ENCODE measurements at places on chromosomes 13 and 19.

DNA sequence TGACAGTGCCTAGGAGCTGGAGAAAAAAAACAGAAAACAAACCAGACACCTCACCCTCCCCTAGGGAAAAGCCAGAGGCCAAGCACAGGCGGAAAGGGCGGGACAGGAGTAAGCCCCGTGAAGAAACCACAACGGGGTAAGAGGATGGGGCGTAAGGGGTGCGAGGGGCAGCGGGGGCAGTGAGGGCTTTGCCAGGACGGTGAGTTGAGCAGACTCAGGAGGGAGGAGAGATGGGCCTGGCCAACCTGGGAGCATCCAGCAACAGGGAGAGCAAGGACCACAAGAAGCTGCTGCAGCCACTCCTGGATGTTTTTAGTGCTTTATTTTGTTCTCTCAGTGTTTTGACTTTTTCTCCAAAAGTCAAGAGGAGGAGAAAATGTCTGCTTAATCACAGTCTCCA is 114.1 kb upstream of the SOX1 start:
- no peak for DNase-seq

DNA sequence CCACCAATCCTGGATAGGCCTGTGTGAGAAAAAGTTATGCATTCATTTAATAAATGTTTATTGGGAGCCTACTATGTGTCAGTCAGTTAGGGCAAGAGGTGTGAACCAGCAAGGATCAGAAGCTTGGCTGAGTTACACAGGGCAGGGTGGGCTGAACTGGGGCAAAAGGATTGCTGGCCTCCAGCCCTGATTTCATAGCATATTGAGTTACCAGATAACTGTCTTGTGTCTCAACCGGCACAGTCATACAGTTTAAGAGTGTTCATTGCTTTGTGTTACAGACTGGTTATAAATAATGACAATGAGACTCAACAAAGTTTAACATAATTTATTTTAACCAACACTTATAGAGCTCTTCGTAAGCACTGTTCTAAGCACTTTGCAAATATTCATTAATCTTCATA is 253.8 kb downstream of the DLEU7 start:
- no peak for DNase-seq

DNA sequence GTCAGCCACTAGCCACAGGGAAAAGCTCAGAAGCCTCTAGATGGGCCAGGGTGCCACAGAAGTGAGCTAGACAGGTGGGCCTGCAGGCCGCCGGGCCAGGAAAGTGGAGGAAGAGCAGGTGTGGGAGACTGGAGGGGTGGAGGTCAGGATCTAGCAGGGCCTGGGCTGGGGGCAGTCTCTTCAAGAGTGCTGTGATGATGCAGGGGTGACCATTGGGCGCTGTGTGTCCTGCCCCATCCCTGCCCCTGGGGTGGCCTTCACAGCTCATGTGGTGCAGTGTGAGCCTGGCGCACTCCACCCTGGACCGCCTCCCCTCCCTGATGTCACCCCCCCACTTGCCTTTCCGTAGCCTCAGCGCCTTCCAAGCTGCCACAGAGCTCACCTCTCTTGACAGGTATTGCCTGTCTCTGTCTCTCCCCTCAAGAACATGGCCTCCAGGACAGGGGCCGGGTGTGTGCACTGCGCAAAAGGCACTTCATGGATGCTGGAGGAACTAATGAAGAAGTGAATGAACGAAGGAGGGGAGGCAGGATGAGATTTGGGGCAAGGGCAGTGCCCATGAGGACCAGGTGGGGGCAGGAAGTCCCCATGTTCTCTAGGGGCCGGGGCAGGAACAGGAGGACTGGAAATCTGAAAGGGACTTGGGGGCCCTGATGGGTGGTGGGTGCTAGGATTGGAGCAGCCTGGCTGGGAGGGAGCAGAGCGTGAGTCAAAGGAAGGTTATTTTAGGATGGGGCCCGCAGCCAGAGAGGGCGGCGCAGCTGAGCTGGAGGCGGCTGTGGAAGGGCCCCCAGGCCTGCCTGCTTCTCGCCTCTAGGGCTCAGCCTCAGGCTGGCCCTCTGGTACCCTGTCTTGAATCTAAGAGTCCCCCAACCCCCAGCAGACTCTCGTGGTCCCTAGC is 6.6 kb downstream of the SSBP4 start:
- DNase-seq, result no peak

- DNase-seq, result peak; percentile 79
Measured at GRCh38 chr19:1001538-1002166, 1.4 kb downstream of the GRIN3B start.

GRCh38 chr13:19150712-19151228 is 30.9 kb downstream of the TUBA3C start:
- no peak for DNase-seq

DNA sequence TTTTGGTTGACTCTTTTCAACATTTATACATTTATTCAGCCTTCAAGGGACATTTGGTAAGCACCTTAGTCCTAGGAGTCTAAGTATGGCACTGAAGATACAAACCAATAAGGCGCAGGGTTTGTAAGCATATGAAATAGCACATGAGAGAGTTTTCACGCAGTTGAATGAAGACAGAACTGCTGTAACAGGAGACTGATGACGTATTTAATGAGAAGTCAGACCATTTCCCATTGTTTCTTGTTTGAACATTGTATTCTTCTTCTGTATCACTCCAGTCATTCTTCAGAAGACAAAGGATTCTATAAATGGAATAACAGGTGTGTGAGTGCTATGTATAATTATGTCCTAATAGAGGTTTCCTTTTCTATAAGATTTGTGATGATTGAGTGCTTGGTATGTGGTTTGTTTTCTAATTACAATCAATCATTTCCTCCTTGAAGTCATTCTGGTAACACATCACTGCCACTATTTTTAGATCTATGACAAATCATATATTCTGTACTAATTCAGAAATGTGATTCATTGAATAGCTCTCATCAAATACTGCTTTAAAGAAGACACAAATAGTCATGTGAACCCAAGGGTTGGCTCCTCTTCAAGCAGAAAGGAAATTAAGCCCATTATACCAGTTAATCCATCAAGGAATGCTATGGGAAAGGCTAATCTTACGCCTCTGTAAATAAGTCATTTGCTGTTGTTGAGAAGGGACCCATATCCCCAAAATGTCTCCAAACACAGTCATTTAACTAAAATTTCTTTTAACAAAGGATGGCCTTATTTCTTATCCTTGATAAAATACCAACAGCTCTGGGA is 222.8 kb upstream of the NBEA start:
- no peak for DNase-seq

- DNase-seq, result no peak
Measured at GRCh38 chr13:98385606-98386005, 191.3 kb downstream of the STK24 start.

DNA sequence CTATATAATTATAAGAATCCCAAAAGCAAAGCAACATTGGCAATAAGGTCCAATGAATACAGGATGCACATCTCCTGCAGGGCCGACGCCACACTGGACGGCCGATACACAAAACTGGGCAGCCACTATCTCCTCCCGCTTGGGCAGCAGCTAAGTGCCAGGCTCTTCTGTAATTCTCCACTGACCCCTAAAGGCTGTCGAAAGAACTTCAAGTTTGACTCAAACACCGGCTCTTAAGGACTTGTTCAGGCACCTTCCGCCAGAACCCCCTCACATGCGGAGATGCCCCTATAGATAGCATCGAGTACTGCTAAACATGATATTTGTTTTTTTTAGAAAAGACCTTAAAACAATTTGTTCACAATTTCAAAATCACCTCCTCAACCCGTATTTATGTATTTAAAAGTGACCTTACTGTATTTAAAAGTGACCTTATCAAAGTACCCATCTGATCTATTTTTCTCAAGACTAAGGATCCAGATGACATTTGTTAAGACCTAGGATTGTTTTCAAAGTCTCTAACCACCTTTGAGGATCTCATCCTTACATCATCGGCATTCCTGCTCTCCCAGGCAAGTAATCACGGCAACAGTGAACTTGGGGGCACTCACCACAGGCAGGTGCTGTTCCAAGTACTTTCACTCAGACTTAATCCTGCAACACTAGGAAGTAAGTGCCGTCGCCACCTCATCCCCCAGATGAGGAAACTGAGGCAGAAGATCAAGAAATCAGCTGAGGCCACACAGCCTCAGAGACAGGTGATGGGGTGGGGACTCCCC is 77.8 kb downstream of the TUBGCP3 start:
- DNase-seq, result no peak

GRCh38 chr19:4525563-4526002 is 7.3 kb upstream of the PLIN4 start:
- no peak for DNase-seq

DNA sequence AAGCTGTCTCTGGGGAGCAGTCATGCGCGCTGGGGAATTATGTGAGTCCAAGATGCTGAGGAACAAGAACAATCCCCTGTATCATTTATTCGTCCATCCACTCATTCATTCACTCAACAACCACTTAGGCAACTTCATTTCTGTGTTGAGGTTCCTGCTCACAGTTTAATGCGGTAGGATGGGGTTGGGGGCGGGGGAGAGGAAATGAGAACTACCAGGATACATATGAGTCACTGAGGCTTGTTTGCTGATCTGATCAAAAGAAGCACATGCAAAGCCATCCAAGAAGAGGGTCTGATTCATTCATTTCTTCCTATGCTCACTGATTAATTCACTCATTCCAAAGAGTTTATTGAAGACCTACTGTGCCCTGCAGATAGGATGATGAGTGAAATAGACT is 20.9 kb downstream of the ZNF536 start:
- DNase-seq, result peak; percentile 15

- peak; percentile 36 for DNase-seq
Measured at GRCh38 chr19:3024509-3024869, 4.6 kb downstream of the TLE2 start.

DNA sequence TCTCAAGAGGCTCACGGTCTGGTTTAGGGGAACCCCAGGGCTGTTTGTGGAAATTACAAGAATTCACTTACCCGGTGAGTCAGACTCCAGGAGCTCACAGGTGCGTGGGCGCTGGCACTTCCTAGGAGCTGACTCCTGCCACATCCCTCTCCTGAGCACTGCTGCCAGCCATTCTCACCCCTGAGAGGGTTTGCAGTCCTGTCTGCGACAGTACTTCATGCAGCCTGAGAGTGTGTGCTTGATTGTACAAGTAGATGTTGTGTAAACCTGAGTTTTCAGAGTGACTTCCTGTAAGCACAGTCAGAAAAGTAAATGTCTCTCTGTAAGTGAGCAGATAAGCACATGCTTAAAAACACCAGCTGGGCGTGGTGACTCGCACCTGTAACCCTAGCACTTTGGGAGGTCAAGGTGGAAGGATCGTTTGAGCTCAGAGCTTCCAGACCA is 8.1 kb downstream of the MRPL4 start:
- peak; percentile 80 for DNase-seq

- no peak for DNase-seq
Measured at GRCh38 chr13:33135097-33135496, 118.9 kb downstream of the KL start.

DNA sequence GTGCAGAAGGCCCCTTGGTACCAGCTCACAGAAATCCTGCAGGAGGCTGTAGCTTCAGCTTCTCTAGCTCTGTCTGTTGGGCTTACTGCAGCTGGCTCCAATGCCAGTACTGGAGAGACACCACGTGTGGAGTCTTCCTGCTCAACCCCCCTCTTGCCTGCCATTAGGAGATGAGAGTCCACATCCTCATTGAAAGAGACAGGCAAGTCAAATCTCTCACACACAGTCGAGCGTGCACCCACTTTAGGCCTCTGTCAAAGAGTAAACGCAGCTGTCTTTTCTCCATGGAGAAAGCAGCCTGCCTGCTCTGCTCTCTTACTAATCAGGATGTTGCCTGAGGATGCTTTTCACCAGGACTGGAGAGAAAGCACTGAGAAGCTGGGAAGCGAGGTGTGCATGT is 523.0 kb upstream of the NBEA start:
- DNase-seq, result no peak

GRCh38 chr19:29745253-29745652 is 30.2 kb upstream of the C19orf12 start:
- no peak for DNase-seq

GRCh38 chr19:10945264-10945663 is 15.6 kb upstream of the SMARCA4 start:
- no peak for DNase-seq

DNA sequence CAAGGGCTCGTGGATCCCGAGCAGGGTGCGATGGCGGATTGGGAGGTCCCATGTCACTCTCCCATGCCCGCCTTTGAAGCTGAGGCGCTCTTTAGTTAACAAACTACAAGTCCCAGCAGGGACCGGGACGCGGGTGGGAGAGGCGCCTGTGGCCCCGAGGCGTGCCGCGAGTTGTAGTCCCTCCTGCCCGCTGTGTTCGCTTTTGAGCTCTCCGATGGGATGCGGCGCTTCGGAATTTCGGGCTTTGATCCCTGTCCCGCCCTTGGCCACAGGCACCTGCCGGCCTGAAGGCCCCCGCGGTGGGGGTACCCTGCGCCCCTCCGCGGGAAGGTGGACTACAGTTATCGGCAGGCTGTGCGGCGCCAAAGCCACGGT is 11.0 kb downstream of the CYTH2 start:
- DNase-seq, result peak; percentile 41

GRCh38 chr13:64674126-64674525 is 2556.0 kb downstream of the PCDH9 start:
- no peak for DNase-seq

GRCh38 chr13:51746802-51747201 is 57.2 kb downstream of the DHRS12 start:
- DNase-seq, result no peak

- DNase-seq, result peak; percentile 50
Measured at GRCh38 chr19:19552798-19553197, 14.7 kb downstream of the CILP2 start.

DNA sequence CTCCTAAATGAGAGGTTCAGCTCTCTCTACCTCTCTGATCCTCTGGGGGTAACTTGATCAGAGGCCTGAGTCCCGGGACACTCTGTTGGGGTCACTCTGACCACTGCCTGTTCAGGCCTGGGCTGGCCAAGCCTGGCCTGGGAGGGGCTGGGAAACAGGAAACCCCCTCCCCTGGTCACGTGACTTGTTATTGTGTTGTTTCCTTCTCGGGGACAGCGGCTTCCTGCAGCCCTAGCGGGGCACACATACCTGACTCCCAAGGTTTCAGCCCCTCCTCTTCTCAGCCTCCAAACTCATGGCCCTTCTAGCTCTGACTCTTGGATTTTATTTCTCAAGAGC is at the start of gene USHBP1:
Gene USHBP1, minus strand, starts transcription at position 105 of the 339 bp plus-strand sequence. CDS start 446 bp downstream, outside the sequence.
- DNase-seq, result no peak

DNA sequence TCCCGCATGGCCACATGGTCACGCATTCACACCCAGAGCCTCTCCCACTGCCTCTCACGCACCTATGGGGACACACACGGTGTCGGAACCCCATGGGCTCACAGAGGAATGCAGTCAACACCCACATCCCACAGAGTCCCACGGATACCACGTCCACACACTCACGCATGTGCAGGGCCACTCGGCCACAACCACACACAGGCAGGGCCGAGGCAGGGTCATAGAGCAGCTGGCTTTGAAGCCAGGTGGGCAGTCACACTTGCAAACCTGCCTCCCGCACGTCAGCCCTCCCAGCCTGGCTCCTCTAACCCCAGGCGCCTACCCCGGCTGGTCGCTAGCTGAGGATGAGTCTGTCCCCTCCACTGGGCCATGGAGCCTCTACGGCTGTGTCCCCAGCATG is 8.1 kb downstream of the ERCC2 start:
- no peak for DNase-seq

GRCh38 chr13:112970552-112971287 is 1.7 kb downstream of the MCF2L start:
- no peak for DNase-seq

- DNase-seq, result no peak
Measured at GRCh38 chr13:101150998-101151397, 265.3 kb downstream of the NALCN start.

GRCh38 chr19:14473073-14473977 is 1.8 kb downstream of the PTGER1 start:
- peak; percentile 39 for DNase-seq
